ENCODE measurements at places on chromosomes 2 and 18.

- peak; percentile 51 for DNase-seq
Observed at GRCh38 chr2:165793779-165794535, at the start of gene GALNT3. Gene GALNT3, minus strand, starts transcription at chr2:165794247. Its CDS starts 23,547 bp downstream, at chr2:165770700.

DNA sequence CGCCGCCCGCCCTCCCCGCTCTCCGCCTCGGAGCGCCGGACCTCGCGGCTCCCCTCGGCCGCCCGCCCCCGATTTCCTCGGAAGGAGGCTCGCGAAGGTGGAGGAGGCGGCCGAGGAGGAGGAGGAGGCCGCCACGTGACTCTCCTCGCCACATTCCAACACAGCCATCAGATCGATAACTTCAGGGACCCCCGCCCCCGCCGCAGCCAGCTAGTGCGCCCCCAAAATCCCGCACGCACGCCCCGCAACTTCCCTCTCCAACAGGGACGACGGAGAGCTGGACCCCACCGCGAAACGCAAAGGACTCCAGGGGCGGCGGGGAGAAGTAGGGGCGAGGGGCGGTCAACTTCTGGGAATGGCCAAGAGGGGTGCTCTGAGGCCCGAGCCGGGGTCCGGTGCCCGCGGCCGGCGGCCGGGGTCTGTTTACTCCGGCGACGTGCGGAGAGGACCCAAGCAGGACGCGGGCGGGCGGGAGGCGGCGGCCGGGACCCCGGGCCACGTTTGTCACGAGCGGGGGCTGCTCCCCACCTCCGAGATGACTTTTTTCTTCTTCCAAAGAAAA, 2.0 kb downstream of the ZNF521 start:
- peak; percentile 25 for DNase-seq

DNA sequence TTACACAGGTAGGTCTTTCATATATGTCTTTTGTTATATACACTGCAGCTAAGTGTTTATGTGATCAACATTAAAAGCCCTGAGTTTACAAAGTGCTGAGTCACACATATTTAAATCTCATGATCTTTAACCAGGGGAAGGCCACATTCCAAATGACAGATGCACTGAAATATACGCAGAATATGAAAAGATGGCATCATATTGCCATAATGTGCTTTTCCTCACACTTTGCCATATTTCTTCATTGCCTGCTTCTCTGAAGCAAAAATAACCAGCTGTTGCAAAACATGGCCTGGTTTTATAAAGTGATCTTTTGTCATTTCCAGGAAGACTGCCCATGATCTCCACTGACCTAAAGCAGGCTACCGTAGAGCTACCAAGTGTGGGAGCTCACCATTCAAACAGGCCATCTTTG, 93.5 kb upstream of the MAPRE2 start:
- no peak for DNase-seq

DNA sequence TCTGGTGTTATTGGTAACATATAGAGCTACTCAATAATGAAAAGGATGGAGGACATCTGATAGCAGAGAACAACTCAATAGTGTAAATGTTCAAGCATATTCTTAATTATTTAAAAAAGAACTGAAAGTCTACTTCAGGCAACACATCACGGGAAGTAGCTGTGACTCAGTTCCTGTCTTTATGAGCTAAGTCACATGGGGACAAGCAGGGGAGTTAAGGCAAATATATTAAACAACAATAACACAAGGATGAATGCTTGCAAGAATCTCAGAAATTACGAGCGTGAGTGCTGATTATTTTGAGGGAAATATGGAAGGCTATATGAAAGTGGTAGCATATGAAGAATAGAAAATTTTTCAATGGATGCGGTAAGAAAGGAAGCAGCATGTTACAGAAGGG, 4.0 kb upstream of the HNMT start:
- no peak for DNase-seq

DNA sequence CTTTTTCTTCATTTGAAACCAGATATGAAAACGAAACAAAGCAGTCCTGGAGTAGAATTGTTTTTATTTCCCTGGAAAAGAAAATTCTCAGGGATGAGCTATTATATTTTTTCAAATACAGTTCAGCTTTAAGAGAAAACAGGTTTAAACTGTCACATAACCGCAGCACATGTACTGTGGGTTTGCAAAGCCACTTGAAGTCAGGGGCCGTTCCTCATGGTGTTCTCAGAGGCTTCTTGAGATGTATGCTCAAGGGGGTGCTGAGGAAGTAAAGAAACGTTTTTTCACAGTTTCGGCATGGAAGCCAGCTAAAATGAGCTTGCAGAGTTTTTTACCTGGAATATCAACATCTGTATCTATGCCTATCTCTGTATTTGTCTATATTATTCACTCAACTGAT, 225.3 kb downstream of the MC4R start:
- DNase-seq: no peak

GRCh38 chr2:119073213-119073612, 85.3 kb downstream of the C1QL2 start:
- no peak for DNase-seq

DNA sequence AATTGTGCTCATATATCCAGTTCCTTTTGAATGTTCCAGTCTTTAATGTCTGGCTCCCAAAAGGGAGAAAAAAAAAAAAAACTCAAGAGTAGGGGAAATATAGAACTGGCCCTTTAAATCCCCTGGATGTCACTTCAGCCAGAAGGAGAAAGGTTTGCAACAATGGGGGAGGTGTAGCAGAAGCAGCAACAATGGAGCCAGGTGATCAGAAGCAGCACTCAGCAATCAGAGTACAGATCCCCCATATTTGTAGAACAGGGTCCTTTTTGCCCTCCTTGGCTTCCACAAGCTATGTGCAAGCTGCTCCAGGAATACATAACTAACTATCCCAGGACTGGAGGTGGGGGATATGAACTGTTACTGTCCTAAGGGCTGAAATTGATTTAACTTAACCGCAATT, 25.8 kb upstream of the ZNF397 start:
- DNase-seq: no peak

GRCh38 chr2:21793461-21793860, 669.7 kb downstream of the TDRD15 start:
- no peak for DNase-seq

GRCh38 chr18:76684265-76684664, 138.1 kb upstream of the ZNF236 start:
- no peak for DNase-seq

DNA sequence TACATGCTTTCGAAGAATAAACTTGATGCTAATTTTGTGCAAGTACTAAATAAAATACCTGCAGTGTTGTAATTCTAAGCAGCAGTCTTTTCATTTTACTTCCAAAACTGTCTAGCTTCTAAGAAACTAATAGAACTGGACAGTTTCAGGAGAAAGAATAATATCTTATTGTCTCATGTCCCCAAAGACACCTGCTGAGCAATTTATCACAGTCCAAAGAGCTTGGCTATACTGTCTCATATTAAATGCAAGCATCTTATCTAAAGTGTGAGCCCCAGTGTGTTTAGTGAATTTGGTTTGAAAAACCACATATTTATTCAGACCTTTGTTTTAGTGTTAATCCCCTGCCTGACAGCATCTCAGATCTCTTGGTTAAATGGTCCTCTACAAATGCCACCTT, 374.3 kb downstream of the TMX3 start:
- DNase-seq: no peak

- no peak for DNase-seq
Observed at GRCh38 chr2:201886504-201886903, 80.2 kb downstream of the CDK15 start.

GRCh38 chr2:146523196-146523595, 1321.6 kb upstream of the ACVR2A start:
- DNase-seq: peak; percentile 3

DNA sequence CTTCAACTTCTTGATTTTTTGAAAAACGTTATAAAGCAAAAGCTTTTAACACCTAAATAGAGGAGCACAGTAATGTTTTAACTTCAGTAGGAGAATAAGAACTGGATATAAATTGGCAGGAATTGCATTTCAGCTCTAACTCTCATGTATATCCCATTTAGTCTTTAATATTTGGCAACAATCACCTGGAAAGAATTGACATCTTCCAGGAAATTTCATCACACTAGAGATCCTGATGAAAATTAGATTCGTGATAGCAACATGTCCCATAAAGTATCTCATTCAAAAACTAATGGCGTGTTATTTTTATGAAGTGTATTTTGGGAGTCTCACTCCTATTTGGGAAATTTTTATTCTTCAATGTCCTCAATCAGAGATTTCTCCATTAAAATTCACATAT, 131.1 kb upstream of the DNAJC10 start:
- no peak for DNase-seq

DNA sequence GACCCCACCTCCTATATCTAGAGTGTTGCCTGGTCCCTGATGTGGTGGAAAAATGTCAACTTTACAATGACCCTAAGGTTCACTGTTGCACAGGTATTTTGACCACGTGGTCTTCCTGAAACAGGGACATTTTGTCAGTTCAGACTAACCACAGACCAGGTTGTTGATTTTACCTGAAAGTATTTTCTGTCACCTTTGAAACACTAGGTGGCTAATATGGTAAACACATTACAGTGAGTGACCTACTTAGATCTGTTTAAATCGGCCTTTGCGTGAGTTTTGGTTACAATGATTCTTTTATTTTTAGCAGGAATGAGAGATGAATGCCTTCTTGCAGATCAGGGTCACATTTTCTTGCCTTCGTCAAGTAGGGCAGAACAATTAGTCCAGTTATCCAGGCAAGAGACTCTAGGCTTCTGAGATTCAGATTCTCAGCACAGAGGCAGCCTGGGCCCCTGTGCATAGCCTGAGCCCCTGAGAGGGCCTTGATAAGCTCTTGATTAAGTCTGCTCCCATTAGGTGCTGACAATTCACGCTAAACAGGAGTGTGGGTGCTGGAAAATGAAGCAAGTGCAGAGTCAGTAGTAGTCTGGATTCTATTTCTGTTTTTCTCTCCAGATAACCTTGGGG, 226.2 kb downstream of the KCNS3 start:
- no peak for DNase-seq

DNA sequence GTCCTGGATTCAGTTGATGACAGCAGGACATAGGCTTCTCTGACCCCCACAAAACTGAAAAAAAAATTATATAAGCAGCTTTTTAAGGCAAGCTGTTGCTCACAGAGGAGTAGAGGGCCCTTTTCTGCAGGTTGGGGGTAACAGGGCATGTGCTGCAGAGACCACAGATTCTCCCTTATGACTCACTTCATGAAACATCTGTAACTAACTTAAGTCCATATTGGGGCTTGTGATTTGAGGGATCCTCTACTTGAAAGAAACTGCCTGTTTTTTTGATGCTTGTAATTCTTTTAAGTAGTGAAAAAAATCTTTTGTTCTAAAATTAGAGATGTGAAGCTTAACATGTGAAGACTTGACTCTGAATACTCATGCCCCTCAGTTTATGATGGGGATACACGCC, 33.4 kb downstream of the XRCC5 start:
- DNase-seq: peak; percentile 74

GRCh38 chr2:181124497-181124896, 144.1 kb downstream of the UBE2E3 start:
- no peak for DNase-seq

GRCh38 chr2:26785431-26786206, at the start of gene CENPA:
Gene CENPA, plus strand, starts transcription at chr2:26786056. Its CDS starts 141 bp downstream, at chr2:26786197.
- peak; percentile 99 for DNase-seq

DNA sequence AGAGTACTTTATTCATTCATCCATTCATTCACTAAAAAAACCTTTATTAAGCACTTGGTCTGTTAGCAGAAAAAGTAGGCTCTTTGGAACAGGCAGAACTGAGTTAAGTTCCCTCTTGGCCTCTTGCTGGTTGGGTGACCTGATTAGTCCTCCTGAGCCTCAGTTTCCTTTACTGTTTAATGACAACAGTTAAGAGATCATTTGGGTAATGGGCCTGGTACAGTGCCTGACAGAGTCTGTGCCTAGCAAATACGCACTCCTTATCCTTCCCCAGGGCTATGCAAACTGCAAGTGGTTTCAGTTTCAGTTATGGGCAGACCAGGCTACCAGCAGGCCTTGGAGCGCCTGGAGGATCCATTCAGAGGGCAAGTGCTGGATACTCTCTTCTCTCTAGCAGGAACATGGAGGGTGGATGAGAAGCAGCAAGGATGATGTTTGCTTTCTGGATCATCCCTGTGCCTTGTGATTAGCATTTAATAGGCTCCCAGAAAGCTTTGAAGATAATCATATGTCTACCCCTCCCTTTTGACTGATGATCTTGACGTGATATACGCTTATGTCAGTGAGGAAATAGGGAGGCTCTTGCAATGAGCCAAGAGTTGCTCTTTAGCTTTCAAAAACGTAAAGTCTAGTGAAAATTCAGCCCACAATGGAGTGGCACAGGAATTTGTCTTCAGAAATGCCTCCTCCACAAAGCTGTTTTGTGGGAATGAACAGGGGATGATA, 12.4 kb upstream of the TAF1B start:
- DNase-seq: no peak

DNA sequence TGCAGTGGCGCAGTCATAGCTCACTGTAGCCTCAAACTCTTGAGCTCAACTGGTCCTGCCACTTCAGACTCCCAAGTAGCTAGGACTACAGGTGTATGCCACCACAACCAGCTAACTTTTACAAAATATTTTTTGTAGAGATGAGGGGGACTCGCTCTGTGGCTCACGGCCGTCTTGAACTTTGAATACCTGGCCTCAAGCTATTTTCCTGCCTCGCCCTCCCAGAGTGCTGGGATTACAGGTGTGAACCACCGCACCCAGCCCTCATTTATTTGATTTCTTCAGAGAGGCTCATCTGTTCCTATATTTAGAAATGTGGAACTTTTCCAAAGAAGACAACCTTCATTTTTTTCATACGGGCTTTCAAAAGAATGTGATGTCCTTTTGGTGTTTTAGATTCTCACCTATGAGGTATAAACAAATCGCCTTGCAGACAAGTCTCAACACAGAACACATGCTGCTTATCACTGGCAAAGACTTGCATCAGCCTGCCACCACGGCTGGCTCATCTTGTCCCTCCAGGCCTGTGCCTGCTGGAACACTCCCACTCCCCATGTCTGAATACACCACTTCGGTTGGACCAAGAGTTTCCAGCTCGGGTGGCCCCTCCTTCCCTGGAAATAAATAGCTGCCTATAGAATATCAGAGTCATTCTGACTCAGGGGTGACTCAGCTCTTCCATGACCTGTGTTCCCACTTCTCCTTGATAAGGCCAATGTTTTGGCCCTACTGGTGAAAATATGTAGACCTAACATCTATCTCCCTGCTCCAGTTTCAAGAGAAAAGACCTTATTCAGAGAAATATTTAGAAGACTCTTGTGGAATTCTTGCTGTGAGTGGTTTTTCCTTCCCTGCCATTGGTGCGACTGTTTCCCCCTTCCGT, 202.6 kb downstream of the TGIF1 start:
- no peak for DNase-seq

DNA sequence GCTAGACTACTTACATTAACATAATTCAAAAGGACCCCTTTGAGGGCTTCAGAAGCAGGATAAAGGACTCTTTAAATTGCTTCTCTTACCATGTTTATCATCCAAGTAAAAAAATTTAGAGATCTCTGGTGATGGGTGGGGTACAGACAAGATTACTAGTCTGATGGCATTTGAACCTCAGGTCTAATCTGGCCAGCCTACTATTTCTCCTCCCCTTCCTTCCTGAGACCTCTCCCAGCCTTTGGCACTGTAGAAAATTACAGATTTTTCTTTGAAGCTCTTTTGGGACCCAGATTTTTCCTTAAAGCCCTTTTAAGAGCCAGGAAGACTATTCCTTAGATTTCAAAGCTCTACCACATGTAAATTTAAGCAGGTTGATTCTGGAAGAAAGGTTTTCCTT, 28.9 kb downstream of the GCA start:
- DNase-seq: no peak

GRCh38 chr2:53114582-53114981, 653.0 kb upstream of the CHAC2 start:
- no peak for DNase-seq

All from GM20000 (cell line).